ENCODE measurements at places on chromosomes 7 and 10. TPM values are rescaled to one million over a fixed set of nuclear protein-coding genes. Genes with fewer than 3 reads are reported as not detected.

DNA sequence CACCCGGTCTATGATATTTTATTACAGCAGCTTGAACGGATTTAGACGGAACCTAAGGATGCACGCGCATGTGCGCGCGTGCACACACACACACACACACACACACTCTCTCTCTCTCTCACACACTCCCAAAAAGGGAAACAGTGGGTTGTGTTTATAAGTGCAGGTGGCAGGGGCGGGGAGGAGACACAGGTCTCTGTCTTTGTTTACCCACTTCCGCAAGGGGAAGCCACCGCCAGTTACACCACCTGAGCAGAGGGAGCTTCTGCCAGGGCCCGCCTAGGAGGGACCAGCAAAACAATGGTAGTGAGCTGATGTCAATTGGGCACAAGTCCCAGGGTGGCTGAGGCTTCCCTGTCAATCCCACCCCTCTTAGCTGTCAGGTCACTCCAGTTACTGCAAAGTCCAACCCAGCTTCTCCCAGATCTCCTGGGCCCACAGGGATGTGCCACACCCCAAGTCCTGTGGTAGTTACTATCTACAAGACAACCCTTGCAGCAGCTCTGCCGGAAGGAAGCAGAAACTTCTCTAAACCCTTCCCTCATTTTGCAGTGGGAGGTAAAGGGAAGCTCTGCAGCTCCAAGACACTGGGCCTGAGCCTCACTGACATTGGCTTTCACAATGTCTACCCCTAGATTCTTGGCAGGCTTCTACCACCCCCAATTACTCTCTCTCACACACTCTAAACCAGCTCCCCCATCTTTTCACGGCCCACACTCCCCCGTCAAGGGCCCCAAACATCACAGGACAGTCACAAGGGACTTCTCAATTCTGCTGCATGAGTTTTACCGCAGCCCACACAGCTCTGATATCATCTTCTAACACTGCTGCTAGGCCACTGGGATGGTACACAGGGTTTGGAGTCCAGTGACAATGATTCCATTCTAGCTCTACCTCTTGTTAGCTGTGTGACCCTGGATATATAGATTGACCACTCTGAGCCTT lies 17.6 kb downstream of the ANXA11 start:
- H3K4me1 ChIP-seq = peaks cover 12% of the 10 kb centered on the region
- H3K27me3 ChIP-seq = no peaks in the 10 kb centered on the region
- no peaks in the 10 kb centered on the region for H3K36me3 ChIP-seq
- H3K27ac ChIP-seq = no peak overlapping the region
- no peak overlapping the region for H3K4me3 ChIP-seq

Gene NAT16
- not detected for total RNA-seq

DNA sequence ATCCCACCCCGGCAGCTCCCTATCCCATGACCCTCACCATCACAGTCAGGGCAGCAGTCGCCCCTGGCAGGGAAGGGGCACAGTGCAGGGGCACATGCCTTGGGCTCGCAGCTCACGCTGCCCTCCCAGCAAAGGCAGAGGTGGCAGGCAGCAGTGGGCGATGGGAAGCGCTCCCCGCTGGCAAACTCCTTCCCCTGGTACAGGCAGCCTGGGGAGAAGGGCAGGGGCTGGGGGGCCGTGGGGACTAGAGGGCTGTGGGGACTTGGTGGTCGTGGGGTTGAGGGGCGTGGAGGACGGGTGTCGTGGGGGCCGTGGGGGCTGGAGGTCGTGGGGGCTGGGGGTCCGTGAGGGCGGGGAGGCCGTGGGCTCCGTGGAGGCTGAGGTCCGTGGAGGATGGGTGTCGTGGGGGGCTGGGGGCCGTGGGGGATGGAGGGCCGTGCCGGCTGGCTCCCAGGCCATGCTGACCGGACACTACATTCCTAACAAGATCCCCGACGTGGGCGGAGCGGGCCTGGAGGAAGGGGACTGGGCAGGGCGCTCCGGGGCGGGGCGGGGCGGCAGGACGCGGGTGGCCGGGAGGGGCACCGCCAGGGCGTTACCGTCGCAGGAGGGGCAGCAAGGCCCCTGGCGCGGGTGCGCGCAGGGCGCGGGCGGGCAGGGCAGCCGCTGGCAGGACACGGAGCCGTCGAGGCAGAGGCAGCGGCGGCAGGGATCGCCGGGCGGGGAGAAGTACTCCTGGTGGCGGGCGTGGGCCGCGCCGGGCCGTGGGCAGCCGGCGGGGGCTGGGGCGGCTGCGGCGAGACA lies 20.0 kb downstream of the KCP start:
- H3K4me1 ChIP-seq = no peaks in the 10 kb centered on the region
- H3K27ac ChIP-seq = no peak overlapping the region
- no peaks in the 10 kb centered on the region for H3K36me3 ChIP-seq
- H3K27me3 ChIP-seq = peaks cover 21% of the 10 kb centered on the region
- H3K4me3 ChIP-seq = peak overlapping the region; percentile 24

GRCh38 chr7:33423646-33424020 lies 294.3 kb downstream of the BBS9 start:
- H3K27me3 ChIP-seq = no peaks in the 10 kb centered on the region
- H3K27ac ChIP-seq = no peak overlapping the region
- H3K4me3 ChIP-seq = no peak overlapping the region
- H3K4me1 ChIP-seq = peaks cover 5% of the 10 kb centered on the region
- peak; percentile 13 for DNase-seq
- H3K36me3 ChIP-seq = no peaks in the 10 kb centered on the region

GRCh38 chr7:1227071-1227804 lies 5.4 kb upstream of the UNCX start:
- no peak overlapping the region for H3K4me3 ChIP-seq
- H3K4me1 ChIP-seq = peaks cover 62% of the 10 kb centered on the region
- H3K27ac ChIP-seq = peak overlapping the region; percentile 97
- no peaks in the 10 kb centered on the region for H3K36me3 ChIP-seq
- H3K27me3 ChIP-seq = peaks cover 4% of the 10 kb centered on the region

DNA sequence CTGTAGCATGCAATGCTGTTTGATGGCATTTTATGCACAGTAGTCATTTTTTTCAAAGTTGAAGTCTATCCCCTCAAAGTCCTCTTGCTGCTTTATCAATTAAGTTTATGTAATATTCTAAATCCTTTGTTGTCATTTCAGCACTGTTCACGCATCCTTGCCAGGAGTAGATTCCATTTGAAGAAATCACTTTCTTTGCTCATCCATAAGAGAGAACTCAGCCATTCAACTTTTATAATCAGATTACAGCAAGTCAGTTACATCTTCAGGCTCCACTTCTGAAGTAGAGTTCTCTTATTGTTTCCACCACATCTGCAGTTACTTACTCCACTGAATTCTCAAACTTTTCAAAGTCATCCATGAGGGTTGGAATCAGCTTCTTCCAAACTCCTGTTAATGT lies 32.3 kb downstream of the SDHAF3 start:
- H3K4me3 ChIP-seq = no peak overlapping the region
- H3K27ac ChIP-seq = no peak overlapping the region
- no peak for DNase-seq
- no peaks in the 10 kb centered on the region for H3K36me3 ChIP-seq

All from A673 (cell line).